ENCODE measurements at places on chromosomes 12 and 14.

GRCh38 chr14:49962621-49963020 is 69.7 kb downstream of the ARF6 start:
- DNase-seq: no peak

DNA sequence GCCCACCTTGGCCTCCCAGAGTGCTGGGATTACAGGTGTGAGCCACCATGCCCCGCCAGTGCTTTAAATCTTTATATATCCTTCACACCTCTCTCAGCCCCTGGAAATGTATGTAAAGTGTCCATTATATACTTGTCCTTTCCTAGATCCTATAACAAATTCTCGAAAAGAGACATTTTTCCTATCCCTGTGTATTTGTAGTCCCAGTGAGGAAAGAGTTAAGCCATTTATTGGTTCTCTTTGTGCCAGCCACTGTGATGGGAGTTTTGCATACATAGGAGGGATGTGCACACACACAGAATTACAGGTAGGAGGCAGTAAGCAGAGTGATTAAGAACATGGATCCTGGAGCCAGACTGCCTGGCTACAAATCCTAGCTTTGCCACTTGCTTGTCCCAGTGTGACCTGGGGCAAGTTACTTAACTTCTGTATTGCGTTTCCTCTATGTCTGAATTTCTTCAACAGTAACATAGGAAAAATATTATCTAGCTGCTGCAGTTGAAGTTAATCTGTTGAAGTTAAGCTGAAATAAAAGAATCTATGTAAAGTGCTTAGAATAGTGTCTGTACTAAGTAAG is 2.1 kb upstream of the RABGGTA start:
- DNase-seq: no peak

DNA sequence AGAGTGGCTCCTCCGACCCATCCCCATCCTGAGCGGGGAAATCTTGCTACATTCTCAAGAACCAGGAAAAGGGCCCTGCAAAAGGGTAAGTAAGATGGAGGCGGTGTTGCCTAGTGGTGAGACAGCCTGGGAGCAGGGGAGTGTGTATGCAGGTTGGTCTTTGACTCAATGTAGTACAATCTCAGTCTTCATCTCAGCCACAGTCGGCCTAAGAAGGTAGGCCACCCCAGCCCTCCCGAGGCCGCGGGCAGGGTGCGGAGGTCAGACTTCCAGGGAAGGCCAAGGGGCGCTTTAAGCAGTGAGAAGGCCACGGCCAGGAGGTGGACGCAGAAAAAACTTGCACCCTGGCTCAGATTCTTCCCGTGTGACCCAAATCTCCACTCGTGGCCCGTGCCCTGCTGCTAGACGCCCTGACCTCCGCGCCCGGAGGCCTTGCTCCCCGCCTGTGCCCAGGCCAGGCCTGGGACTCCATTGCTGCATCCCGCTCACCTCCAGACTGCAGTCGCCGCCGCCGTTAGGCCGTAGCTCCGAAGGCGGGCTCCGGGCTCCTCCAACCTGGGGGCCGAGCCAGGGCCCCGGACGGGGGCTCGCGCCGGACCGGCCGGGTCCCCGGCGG is 435 bp downstream of the FOXM1 start:
- DNase-seq: no peak

GRCh38 chr12:2335109-2335508 is 282.3 kb downstream of the CACNA1C start:
- no peak for DNase-seq

DNA sequence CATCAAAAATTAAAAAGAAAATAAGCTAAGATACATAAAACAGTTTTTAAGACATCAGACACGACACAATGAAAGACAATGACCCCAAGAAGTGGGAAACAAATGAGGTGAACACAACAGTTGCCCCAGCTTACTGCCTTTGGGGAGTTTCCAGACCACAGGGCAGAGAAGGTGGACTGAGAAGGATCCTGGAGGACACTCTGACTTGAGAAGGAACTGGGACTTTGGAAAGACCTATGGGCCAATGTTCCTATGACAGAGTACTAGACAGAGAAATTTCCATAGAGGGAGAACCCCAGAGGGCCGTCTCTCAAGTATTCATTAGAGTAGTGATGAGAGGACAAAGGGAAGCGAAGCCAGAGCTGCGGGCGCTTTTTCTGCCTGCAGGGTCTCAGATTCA is 6.2 kb upstream of the OR5AU1 start:
- DNase-seq: no peak

DNA sequence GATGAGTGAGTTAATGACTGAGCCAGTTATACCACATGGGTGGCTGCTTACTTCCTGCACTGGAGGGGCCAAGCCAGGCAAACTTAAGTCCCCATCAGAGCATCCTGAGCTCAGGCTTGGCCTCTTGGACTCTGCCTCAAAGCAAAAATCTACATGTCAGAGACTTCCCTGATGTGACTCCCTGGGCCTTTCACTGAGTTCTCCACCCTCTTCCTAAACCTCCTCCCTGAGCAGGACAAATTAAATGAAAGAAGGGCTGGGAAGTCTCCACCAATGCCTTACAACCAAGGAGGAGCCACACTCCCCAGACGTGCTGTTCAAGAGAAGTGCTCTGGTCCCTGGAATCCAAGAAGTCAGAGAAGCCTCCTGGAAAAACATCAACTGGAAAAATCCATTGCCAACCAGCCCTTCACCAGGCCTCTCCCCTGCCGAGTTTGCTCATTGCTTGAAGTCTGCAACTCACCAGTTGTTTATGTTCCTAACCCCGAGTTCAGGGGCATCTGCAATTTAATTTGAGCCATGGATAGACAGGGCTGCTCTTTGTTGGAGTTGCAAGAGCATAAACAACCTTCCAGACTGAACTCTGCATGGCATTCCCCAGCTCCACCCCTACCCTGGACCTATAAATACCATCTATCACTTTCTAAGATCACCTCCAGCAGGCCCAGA is 160.5 kb downstream of the ANO2 start:
- DNase-seq: no peak

Measured in activated CD8-positive, alpha-beta memory T cell treated with anti-CD3 and anti-CD28 coated beads, Interleukin-2, amount 50 U/mL, for 4 hours (primary cell).